ENCODE measurements at places on chromosomes 5 and 9. TPM values are rescaled to one million over a fixed set of nuclear protein-coding genes. Genes with fewer than 3 reads are reported as not detected.

DNA sequence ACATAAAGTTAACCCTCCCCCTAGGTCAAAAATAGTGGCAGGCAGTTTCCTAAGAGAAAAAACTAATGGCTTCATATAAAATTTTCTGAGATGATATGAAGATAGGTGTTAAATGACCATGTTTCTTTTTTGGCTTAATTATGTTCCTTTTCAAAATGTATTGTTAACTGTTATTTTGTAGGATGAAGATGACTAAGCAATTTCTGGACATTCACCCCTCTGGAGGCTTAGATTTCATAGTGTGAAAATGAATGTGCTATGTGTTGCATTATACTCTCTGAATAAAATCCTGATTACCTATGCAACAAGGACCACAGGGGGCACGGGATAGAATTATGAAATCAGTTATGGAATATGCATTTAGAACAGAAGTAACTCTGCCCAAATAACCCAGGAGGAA is 233.5 kb downstream of the MRPS30 start:
- no peak overlapping the region for H3K4me3 ChIP-seq
- no peak overlapping the region for H3K27ac ChIP-seq
- no peak for DNase-seq
- H3K4me1 ChIP-seq: no peaks in the 10 kb centered on the region
- no peaks in the 10 kb centered on the region for H3K27me3 ChIP-seq
- H3K36me3 ChIP-seq: no peaks in the 10 kb centered on the region

- no peaks in the 10 kb centered on the region for H3K27me3 ChIP-seq
- H3K27ac ChIP-seq: no peak overlapping the region
- H3K36me3 ChIP-seq: no peaks in the 10 kb centered on the region
- no peak overlapping the region for H3K4me3 ChIP-seq
- H3K4me1 ChIP-seq: no peaks in the 10 kb centered on the region
- no peak for DNase-seq
Measured at GRCh38 chr9:70998962-70999361, 122.5 kb downstream of the TRPM3 start.

DNA sequence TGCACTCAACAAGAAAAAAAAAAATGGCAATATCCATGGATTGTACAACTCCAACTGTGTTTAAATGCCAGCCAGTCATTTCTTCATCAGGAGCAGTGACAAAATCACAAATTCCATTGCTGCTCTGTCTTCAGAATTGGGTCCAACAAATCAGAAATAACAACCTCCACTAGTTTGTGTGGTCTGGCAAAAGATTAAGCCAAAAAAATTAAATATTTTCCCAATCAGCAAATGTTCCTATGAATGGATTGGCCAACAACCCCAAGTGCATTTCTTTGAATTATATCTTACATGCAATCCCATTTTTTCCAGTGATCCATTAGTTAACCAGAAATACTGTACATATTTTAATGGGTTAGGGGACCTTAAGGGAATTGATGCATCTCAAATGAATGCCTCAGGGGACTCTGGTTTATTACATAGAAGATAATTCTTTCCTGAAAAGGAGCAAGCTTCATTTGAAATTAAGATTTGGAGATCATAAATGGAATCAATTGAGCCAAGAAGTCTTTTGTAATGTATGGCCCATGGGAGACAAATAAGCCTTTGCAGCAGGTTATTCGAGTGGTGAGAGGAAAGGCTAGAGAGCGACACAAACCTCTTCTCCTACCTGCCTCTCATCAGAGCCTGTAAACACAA is 131.8 kb downstream of the TLE1 start:
- H3K36me3 ChIP-seq: no peaks in the 10 kb centered on the region
- peaks cover 18% of the 10 kb centered on the region for H3K4me1 ChIP-seq

DNA sequence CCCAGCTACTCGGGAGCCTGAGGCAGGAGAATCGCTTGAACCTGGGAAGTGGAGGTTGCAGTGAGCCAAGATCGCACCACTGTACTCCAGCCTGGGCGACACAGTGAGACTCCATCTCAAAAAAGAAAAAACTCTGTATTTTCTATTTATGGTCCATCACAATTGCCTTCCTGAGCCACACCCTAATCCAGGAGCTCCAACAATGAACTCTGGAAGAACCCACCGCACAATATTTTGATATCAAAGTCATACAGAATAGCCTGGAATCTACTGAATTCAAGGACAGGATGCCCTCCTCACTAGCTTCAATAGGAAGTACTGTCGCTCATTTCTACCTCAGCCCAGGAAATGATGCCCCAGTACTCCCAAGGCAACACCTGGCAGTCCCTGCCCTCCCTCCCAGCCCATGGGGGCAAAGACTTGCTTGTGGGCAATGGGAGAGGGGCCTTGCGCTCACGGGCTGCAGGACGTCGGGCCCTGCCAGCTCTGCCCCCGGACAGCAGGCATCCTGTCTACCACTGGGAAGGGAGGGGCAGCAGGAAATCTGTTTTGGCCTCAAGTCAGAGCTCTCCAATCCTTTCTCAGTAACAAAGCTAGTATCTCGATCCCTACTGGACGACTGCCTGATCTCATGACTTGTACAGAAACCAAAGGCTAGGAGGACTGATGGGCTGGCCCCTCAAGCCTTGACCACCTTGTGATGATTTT is 19.7 kb downstream of the UBAC1 start:
- no peak overlapping the region for H3K27ac ChIP-seq
- peaks cover 100% of the 10 kb centered on the region for H3K36me3 ChIP-seq
- H3K4me3 ChIP-seq: no peak overlapping the region
- H3K4me1 ChIP-seq: no peaks in the 10 kb centered on the region

- peaks cover 25% of the 10 kb centered on the region for H3K27me3 ChIP-seq
- H3K4me1 ChIP-seq: no peaks in the 10 kb centered on the region
- no peaks in the 10 kb centered on the region for H3K36me3 ChIP-seq
Measured at GRCh38 chr5:35919191-35919590, 19.2 kb downstream of the CAPSL start.

DNA sequence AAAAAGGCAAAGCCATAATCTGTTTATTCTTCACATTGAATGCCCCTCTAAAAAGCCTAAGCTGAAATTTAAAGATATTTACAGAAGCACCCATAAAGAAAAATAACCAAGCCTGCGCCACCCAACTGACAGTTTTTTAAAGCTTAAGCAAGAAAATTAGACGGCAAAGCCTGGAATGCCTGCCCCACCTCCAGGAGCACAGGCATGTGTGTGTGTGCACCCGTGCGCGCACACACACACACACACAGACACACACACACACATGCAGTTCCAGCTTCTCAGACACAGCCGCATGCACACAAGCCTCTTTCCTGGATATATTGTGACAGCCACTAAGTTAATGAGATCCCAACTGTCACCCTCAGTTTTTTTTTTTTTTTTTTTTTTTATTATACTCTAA is 88.2 kb downstream of the FRMD3 start:
- no peaks in the 10 kb centered on the region for H3K36me3 ChIP-seq
- no peak overlapping the region for H3K4me3 ChIP-seq
- H3K4me1 ChIP-seq: peaks cover under 1% of the 10 kb centered on the region

DNA sequence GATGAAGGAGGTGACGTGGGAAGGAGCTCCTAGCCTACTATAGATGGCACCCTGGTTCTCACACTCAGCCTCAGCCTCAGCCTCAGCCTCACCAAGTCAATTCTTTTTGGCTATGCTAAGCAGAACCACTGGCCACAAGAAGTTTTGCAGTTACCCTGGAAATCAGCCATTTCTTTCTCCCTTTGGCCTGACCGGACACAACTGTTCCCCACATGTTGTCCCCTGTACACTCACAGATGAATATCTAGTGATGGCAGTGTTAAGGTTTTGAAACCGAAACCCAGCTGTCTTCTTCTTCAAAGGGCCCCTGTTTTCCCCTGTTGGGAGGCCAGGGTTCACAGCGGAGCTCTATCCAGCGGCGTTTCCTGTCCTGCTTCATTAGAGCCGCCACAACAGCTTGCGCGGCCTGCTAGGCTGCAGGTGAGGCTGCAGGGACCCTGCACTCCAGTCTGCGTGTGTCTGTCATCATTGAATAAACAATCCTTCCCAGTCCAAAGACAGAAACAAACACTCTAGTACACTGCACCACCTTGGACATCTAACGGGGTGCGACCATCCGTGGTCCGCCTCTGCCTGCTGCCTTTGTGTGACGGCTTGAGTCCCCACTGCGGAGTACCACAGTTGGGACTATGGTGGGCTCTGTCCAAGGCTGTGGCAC is 250.5 kb downstream of the DENND1A start:
- H3K27ac ChIP-seq: no peak overlapping the region
- no peak for DNase-seq
- no peak overlapping the region for H3K4me3 ChIP-seq

DNA sequence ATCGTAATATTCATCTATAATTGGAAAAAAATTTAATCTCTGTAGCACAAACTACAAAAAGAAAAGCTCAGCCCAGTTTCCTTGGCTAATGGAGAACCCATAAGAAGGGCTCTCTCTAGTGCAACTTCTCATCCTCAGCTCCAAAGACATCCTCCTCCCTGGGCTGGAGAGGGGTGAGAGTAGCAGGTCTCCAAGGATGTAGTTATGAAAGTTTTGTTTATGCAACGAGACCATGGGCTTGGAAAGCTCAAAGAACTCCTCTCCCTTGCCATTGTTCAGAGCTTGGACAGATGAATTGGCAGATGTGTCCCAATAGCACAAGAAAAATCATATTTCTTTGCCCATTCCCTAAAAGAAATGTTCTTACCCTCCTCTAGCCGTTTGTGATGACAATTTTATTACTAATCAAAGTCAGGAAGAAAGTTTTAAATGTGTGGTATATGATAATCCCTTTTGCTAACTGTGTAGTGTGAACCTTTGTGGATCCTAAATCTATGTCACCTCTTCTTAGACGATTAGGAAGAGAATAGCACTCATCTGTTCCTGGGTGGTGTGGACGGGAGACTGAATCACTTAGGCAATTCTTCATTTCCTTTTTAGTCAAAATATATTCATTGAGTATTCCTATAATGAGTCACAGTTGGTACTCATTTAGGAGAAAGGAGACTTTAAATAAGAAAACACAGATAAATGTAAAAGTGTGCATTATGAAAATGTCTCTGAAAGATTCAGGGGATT is 52.2 kb downstream of the GARNL3 start:
- no peaks in the 10 kb centered on the region for H3K36me3 ChIP-seq
- H3K27ac ChIP-seq: no peak overlapping the region
- H3K4me1 ChIP-seq: peaks cover 21% of the 10 kb centered on the region

- DNase-seq: no peak
- no peaks in the 10 kb centered on the region for H3K4me1 ChIP-seq
Measured at GRCh38 chr5:67383451-67383850, 186.9 kb upstream of the CD180 start.

DNA sequence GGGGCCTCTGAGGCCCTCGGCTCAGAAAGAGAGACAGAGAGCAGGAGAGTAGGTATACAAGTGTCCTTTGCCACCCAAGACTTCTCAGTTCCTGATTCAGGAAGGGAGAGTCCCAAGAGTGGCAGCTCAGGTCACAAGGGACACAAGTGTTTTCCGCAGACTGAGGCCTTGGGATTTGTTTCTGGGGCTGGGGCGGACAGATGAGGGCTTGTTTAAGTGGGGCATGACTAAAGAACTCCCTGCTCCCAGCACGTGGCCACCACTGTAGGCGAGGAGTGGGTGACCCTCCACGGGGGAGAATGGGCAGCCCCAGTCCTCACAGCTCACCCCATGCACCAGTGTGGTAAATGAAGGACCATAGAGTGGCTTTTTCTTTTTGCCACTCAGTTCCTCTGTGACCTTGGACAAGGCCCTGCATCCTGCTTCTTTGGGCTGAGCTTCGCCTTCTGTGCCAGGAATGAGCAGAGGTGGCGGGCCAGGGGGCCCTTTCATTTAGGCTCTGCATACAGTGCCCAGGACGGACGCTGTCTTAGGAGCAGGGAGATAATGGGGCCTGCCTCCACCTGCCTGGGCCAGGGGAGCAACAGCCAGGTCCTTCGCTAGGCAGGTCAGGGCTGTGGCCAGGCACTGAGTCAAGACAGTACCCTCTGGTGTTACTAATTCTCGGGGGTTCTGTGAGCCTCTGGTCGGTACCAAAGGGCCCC is 50.8 kb downstream of the AMBP start:
- peaks cover 71% of the 10 kb centered on the region for H3K36me3 ChIP-seq
- no peak for DNase-seq
- no peak overlapping the region for H3K4me3 ChIP-seq
- no peaks in the 10 kb centered on the region for H3K4me1 ChIP-seq
- H3K27me3 ChIP-seq: no peaks in the 10 kb centered on the region
- no peak overlapping the region for H3K27ac ChIP-seq

SAPCD2 gene
- total RNA-seq: 84.9 TPM

INSL6 gene
- not detected for total RNA-seq
